ENCODE measurements at places on chromosomes 6 and 20. TPM values are rescaled to one million over a fixed set of nuclear protein-coding genes. Genes with fewer than 3 reads are reported as not detected.

DNA sequence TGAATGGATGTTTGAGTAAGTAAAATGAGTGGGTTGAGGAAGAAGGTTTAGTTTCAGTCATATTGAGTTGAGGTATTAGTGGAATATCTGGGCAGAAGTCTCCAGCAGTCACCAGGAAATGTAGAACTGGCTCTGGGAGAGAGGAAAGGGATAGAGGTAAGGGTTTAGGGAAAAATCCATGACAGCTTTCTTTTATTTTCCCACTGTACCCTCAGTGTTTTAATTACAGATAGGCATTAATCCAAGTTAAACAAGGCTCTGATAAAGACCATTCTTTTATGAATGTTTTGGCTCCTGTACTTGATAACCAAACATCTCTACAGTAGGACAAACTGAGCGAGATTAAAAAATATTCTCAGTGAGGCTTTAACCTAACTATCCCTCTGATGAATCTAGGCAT lies 318.4 kb upstream of the SYNCRIP start:
- no peak for DNase-seq

GRCh38 chr6:152978058-152978457 lies 4.8 kb downstream of the FBXO5 start:
- no peak for DNase-seq

DNA sequence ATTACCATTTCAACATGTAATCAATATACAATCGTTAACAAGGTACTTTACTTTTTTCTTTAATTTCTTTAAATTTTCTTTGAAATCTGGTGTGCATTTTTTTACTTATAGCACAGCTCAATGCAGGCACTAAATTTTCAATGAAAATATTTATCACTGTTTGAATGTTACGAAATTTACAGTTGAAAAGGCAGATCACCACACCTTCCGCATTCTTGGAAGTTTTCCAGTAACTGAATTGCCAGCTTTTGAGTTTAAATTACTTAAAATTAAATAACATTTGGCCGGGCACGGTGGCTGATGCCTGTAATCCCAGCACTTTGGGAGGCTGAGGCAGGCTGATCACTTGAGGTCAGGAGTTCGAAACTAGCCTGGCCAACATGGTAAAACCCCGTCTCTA lies 309.9 kb downstream of the BMP7 start:
- DNase-seq: no peak

GRCh38 chr6:6328451-6328850 lies 8.0 kb upstream of the F13A1 start:
- no peak for DNase-seq

DNA sequence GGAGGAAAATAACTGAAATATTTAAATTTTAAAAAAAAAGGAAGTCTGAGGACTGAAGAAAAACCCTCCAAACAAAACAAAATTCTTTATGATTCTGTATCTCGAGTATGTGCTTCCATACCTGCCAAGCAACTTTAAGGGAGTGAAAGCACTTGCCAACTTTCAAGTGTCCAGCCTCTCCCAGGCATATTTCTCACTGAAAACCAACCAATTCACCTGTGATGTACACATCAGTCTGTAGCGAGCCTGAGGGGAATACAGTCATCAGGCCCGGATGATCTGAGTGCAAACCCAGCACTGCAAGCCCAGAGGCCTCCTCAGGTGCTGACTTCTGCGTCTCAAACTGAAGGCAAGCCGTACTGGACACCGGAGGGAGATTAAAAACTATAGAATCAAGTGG lies 164.8 kb upstream of the NT5E start:
- no peak for DNase-seq

GRCh38 chr6:65469650-65470049 lies 237.4 kb downstream of the EYS start:
- DNase-seq: no peak

GRCh38 chr6:41284726-41285125 lies 1.8 kb downstream of the TREM1 start:
- no peak for DNase-seq

DNA sequence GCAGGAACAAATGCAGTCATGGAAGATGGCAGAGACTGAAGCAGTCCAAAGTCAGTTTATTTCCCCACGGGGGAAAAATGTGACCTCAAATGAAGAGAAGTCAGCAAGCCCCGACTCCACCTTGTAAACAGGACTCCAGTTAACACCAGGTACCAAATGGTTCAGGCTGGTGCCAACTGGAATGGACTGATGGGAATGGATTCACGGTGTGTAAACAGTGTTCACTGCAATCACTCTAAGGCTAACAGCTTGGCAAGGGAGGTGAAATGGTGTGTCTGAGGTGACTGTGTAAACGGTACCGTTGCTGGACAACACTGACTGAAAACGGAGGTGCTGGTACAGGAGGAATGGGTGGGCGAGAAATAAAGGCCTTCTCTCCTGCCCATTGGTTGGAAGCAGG lies 12.0 kb downstream of the PLAGL2 start:
- DNase-seq: no peak

DNA sequence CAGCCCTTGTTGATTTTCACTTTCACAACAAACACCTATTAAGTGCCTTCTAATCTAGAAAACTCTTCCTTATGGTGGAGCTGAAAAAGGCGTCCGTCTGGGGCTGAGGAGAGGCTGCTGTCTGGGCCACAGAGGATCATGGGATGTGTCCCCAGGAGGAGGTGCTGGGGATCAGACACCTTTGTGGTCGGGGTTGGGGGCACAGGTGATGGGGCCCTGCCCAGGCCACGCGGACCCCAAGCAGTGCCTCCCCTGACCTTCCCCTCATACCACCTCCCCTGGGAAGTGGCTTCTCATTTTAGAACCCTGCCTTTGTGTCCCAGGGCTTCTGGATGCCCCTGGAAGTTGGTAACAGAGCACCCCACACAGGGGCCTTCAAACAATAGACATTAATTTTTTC lies 41.1 kb downstream of the SUN5 start:
- no peak for DNase-seq

DNA sequence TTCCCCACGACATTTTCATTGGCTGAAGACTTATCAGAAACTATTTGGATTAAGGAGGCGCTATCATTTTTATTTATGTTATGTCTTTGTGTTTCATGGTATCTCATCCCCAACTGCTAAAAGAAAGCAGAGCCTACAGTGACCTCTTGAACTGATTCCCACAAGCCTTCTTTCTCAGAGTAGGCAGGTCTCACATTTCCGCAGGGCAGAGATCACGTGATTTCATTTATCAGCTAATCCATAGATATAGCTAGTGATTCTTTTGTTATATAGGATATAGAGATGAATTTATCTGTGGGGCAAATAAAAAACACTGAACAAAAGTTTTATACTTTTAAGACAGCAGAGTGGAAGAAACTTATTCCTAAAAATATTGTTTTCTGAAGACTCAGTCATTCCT lies 25.0 kb upstream of the POPDC3 start:
- no peak for DNase-seq

DNA sequence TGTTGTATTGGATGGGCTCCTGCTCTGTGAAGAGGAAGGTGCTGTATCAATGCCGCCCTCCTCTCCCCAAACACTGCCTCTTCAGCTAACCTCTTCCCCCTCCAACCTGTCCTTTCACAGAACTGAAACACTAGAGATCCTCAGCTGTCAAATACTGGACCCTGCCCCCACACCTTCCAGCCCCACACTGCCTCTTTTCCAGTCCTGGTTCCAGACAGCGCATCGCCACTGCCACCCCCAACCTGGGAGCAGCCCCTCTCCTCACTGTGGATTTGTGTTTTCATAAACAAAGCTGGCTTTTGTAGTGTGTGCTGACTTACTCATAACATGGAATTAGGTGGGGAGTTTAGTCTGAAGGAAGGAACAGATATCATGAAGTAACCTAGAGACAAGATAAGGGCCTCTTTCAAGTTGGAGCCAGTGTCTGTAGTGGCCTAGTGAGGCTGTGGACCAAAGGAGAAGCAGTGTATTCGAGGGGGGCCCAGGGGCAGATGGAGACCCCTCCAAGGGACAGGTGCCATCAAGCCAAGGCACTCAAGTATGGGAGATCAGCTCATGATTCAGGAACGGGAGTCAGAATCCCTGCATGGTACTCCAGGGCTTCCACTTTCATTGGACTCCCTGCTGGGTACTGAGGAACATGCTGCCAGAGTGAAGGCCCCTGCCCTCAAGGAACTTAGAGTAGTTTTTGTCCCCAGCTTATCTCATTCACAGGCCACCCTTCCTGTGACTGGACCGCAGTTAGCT lies 2.1 kb downstream of the SCUBE3 start:
- DNase-seq: no peak

- no peak for DNase-seq
Observed at GRCh38 chr6:34204693-34205092, 32.0 kb upstream of the HMGA1 start.

GRCh38 chr6:140772576-140772975 lies 1360.1 kb upstream of the GJE1 start:
- DNase-seq: no peak

EFCAB8 gene
- total RNA-seq: 0.95 TPM

GNMT gene
- total RNA-seq: 0.42 TPM

TUBB1 gene
- total RNA-seq: 0.58 TPM

NFATC2 gene
- total RNA-seq: 8.8 TPM

DTNBP1 gene
- 5.0 TPM for total RNA-seq

SLC12A5 gene
- total RNA-seq: 0.69 TPM

HLA-DQB2 gene
- total RNA-seq: 0.21 TPM

PREX1 gene
- total RNA-seq: 18.1 TPM

SIRPA gene
- total RNA-seq: 11.2 TPM

MAP1LC3A gene
- 11.4 TPM for total RNA-seq

Data from urinary bladder (tissue), 4 donors.